ENCODE measurements at places on chromosomes 2 and 18. TPM values are rescaled to one million over a fixed set of nuclear protein-coding genes. Genes with fewer than 3 reads are reported as not detected.

DNA sequence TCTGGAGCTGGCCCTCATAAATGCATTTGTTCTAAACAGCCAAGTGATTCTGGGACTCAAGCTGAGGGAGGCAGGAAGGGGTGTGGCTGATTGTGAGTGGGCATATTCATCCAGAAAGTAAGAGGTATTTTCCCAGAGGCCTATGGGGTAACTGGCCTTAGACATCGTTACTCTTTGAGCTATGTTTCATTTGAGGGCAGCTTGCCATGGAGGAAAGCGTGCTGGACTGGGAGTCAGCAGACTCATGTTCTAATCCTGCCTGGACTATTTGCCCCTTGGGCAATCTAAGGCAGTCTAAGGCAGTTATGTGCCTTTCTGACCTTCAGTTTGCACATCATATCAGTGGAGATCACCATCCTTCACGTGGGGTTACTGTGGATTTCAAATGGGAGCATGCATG lies 93.5 kb upstream of the SLC14A2 start:
- no peak for DNase-seq

DNA sequence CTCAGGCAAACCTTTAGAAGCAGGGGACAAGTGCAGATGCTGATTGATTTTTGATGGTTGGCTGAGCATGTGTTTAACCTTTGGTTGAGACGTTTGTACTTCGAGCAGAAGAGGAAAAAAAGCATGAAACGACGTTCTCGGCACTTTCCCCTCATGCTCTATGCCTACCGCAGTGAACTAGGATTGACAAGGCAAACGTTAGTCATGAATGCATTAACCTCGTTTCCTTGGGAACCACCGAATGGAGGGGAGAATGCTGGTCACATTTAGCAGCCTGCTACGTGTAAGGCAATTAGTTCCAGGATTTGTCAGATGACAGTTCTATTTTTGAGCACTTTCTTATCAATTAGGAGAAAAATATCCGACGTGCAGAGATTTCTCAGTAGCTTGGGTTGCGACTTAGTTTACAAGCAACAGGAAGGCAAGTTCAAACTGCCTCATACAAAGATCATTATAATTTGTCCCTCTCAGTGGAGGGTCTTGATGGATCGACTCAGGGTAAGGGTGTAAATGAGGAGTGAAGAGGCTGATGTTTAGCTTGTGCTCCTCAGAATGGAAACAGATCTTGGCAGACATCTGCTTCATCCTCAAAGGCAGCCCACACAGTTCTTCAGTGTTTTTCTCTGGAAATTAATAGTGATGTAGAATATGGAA lies 47.4 kb upstream of the GPR45 start:
- DNase-seq, result no peak

DNA sequence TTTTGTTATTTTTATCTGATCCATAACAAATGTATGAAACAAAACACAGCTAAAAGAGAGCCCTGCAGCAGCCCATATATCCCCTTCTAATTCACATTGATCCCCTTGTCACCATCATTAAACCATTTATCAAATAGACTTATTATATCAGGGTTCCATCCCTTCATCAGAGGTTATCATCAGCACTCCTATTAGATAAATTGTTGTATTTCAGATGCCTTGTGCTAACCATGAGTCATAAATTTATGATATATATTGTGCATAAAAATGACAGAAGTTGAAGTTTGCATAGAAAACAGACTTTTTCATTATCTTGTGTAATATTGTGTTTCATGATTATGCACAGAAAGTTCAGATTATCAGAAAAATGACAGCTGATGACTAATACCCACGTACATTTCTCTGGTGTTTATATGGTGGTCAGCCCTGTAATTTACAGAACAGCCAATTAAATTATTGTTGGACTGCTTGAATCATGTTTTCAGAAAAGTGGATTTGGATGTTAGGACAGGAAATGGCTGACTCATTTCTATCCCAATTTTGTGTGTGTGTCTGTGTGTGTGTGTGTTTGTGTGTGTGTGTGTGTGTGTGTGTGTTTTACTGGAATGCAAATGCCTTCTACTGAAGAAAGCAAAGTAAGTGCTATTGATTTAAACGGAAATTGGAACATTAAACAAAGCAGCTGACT lies 80.9 kb downstream of the PPP1R1C start:
- DNase-seq, result no peak

- DNase-seq, result no peak
These were observed 50.9 kb downstream of the MYCN start for GRCh38 chr2:15991231-15991630.

DNA sequence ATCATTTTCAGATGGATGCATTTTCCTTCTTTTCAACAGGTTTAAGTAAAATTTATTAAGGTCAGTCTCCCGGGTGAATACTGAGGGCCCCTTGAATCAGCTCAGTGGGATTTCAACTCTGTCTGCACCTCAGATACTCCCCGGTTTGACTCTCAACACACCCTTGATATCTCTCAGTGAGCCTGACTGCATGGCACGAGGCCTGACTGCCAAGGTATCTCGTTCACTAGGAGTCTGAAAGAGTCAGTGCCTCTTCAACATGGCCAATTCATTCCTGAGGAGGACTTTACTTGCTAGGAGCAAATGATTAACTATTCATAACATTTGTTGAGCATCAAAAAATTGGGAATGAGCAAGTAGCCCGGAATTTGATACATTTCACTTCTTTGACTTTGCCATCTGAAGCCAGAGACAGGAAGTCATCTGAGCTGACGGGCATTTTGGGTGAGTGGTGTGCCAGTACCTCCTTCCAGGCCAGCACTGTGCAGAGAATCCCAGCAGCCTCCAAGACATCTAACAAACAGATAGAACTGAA lies 81.0 kb downstream of the VAPA start:
- no peak for DNase-seq

DNA sequence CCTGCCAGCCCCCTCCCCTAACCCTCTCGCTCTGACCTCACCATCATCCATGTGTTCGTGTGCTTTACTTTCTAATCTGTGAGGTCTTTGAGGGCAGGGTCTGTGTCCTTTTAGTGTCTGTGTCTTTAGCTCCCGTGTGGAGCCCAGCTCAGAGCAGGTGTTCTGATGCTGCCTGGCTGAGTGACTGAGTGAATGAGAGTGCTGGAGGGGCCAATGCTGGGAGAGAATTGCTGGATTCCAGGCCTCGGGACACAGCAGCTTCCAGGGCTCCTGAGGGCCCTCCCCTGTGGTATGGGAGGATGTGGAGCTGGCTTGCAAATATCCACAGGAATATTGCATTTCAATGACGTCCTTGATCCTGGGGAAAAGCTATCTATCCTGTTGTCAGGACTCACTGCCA lies 160.6 kb downstream of the ANKRD30B start:
- no peak for DNase-seq

GRCh38 chr2:233007270-233007669 lies 5.8 kb downstream of the NGEF start:
- no peak for DNase-seq

- no peak for DNase-seq
These were observed 130.6 kb downstream of the SPOPL start for GRCh38 chr2:138632066-138632620.

DNA sequence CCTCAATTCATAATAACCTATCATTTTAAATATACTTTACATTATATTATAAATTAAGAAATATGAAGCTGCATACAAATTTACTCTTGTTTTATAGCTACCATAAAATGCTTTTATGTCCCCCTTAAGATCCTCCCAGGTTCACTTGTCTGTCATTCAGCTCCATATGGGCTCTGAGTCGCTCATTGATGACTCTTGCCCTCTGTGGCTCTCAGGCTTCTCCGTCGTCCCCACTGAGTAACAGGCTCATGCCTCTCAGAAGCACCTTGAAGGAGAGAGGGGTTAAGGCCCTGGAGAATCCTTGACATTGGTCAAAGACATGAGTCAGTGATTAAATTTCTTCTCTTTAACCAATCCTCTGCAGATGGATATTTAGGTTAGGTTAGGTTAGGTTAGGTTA lies 6.2 kb upstream of the MCM6 start:
- no peak for DNase-seq

- no peak for DNase-seq
These were observed 687.6 kb downstream of the MBD2 start for GRCh38 chr18:53536908-53537307.

DNA sequence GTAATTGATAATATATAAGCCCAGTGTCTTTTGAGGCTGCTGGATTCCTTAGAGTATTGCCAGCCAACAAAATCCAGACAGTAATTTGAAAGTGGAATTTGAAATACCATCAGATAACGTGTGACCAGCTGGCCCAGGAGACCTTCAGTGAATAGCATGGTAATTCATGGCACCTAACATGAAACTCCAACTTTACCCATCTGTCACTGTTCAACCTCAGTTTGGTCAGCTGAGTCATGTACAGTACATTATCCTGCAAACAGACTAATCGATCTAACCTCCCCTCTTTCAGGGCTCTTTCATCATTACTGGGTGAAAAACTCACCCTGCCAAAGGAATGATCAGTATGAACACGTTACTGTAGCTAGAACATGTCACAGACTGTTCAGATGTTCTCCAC lies 230.6 kb downstream of the DOK6 start:
- no peak for DNase-seq

GRCh38 chr2:214545898-214546542 lies 135.2 kb downstream of the VWC2L start:
- no peak for DNase-seq

DNA sequence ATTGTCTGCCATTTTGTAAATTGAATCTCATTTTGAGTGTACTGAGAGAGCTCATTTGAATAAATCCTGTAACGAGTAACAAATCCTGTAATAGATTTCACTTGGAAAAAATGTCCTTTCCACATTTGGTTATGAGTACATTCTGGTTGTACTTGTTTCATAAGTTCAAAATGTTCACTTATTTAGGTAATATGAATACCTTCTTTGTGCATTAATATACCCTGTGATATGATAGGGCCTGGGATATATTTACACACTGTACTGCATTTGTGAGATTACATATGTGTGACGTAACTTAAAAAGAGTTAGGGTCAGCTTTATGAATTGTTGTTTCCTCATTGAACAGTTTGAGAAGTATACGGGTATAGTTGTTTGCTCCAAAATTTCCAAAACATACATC lies 16.1 kb downstream of the AGFG1 start:
- DNase-seq, result no peak

- DNase-seq, result no peak
These were observed 731.1 kb upstream of the ZNF804A start for GRCh38 chr2:183867206-183867605.

- DNase-seq, result no peak
These were observed 126.6 kb downstream of the KCNH7 start for GRCh38 chr2:162711832-162712540.

DNA sequence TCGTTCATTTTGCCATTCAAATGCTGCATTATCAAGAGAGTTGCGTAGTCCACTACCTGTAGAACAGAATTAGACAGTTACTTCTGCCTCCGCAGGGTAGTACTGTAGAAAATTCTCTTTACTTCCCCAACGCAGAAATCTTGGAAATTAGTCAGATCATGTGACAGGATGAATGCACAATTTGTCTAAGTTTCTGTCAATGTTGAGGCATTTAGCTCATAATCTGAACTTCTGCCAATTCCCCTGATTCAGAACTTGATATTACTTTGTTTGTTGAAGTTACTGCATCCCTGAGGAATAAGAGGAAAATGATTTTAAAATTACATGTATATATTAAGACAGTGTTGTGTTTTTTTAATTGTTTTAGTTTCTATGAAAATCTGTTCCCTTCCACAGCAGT lies 83.4 kb downstream of the TTC27 start:
- no peak for DNase-seq

DNA sequence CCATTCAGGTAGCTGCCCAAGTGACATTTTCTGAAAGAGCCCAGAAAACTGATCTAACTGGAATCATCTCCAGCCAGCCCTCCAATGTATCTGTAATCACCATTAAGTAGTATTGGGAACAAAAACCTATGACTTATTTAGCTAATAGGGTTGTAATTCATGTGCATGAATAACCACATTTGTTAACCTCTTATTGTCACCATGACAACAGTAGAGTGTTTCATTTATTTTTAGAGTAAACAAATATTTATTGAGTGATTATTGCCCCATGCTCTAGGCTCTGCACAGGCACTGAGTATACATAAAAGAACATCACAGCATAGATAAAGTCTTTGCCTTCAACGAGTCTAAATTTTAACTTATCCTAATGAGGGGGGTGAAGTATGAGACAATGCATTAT lies 265.4 kb upstream of the UBE2E3 start:
- no peak for DNase-seq

DNA sequence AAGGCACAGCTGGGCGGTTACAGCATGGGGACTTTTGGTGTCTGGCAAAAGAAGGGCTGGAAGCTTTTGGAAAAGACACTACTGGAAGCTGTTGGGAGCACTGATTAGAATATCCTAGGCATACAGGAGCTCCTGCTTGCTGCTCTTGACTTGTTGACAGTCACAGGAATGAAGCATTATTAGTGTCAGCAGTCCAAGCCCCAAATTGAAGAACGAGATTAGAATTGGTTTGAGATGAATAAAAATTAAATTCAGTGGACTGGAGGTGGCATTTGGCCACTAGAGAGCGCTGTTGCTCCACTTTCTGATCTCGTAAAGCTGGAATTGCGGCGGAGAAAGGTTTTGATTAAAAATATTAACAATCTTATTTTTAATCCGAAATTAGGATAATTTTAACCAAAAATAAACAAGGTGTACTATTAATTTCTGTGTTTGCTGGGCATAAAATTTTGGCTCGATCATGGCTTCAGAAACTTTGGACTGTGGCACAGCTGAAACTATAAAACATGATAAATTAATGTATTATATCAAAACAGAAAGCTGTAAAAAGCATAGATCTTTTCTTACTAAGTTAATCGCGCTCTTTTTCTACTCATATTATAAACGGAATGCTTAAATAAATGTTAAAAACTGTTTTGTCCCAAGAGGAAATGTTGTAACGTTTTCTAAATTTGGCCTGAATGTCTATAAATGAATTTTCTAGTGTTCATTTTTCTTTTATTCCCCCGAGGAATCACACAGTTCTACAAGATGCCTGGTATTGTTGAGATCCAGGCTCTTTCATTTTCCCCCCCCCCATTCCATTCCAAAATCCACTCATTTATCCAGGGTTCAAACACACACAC lies 2.4 kb upstream of the HOXD8 start:
- DNase-seq, result no peak

GRCh38 chr2:96305091-96305978 lies at the start of gene SNRNP200:
TSS of gene SNRNP200 (minus strand) at chr2:96305546. CDS start at chr2:96305437, 109 bp downstream.
- peak; percentile 63 for DNase-seq

DNA sequence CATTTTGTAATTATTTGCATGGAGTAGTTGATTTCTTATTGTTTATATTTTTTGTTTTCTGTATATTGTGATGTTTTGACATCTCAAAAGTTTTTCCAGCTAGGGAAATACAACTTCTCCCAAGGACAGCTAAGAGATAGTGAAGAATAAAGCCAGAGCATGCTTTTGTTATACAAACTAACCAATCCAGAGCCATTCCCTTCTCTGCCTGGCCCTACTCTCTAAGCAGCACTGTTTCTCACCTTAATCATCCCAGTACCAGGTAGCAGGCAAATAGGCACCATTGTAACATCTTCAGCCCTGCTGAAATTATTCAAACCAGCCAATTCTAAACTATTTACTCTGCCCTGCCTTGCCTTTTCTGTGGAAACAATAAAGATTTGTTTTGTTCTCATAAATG lies 1063.4 kb upstream of the CHAC2 start:
- no peak for DNase-seq

- DNase-seq, result no peak
These were observed 10.5 kb upstream of the TMSB10 start for GRCh38 chr2:84894758-84895520.

GRCh38 chr2:172829229-172829628 lies 93.6 kb downstream of the RAPGEF4 start:
- no peak for DNase-seq

Gene GKN1
- total RNA-seq, result not detected

Gene GPR75
- 3.9 TPM for total RNA-seq

Gene ALPG
- total RNA-seq, result not detected

Gene PGAP1
- total RNA-seq, result 54.8 TPM

Gene TEKT4
- 0.34 TPM for total RNA-seq

Gene SLC30A3
- not detected for total RNA-seq

Gene TUBB8B
- 0.93 TPM for total RNA-seq

Gene IL36A
- total RNA-seq, result not detected

Gene IL1R1
- 1.3 TPM for total RNA-seq

Data from progenitor cell of endocrine pancreas (in vitro differentiated cells).